ENCODE measurements at places on chromosomes 1 and 21.

DNA sequence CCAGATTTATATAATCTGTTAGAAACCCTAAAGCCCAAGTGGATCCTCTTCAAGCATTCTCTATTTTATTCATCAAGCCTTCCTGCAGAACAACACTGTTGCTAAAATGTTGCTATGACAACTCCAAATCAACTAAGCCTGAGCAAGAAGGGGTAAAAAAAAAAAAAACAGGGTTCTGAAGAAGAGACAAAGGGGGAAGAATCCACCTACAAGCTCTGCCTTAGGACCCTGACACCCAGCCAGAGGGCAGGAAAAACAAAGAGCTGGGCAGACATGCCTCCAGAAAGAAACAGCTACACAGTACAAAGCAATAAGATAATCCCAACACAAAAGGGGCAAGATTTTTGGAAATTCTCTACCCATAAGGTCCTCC lies 1.3 kb downstream of the USF1 start:
- no peak for DNase-seq

DNA sequence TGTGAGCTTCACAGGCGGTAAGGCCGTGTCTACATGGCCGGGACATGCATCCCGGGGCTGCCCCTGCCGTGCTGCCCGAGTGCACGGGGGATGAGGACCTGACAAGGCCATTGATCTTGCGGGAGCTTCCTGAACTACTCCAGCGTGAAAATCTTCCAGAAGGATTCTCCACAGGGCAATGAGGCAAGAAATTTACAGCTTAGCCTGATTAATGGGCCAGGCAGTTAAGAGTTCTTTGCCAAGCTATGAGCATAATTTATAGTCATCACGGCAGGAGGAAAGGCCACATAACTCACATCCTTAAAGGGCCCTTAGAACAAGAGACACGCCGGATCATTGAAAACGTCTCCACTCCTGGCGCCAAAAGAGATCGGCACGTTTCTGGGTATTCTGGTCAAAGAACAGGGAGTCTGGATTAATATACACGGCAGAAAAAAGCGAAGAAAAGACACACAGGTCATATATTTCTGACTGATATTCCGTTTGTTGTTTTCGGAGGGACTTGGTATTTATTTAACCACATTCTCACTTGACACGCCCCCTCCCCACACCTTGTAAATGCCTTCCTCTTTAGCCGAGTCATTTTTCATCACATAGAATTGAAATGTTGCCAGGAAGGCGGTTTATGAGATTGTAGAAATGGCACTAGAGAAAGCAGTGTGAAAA lies 180.5 kb downstream of the DYRK1A start:
- DNase-seq: peak; percentile 97

- DNase-seq: no peak
These were observed 111.5 kb downstream of the ZFYVE9 start for GRCh38 chr1:52253421-52253820.

- no peak for DNase-seq
These were observed 1.8 kb downstream of the TAS1R3 start for GRCh38 chr1:1332774-1333480.

Data from DMS79 (cell line).